ENCODE measurements at places on chromosomes 2 and 18.

DNA sequence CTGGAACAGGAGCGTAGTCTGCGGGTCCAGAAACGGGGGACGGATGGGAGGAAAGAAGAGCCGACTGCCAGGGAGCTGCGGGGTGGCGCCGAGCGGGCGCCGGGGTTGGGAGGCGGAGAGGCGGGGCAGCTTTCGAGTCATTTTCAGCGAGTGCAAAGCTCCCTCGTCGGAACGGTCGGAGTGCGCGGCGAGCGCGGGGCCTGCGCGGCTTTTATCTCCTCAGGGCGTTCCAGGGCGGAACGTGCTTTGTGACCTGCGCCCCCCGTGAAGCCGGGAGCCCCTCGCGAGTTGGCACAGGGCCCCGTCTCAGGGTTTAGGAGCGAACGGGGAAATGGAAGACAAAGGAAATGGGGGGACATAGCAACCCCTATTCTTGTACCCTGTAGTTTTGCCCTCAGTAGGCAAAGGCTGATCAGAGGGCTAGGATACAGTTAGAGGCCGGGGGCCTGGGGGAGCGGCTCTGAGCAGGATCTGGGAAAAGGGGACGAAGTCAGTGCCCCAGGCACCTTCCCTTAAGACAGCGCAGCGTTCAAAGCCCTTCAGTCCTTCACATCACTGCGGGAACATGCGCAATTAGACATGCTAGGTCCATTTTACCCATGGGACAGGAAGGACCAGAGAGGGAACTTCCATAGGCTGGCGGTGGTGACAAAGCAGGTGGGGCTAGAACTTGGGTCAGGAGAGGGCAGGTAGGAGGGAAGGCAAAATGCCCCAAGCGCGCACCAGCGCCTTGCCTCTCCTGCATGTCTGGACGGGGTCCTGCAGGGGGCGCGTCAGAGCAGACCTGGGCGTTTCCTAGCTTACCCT is 60.1 kb upstream of the IL1RL1 start:
- DNase-seq, result peak; percentile 69

DNA sequence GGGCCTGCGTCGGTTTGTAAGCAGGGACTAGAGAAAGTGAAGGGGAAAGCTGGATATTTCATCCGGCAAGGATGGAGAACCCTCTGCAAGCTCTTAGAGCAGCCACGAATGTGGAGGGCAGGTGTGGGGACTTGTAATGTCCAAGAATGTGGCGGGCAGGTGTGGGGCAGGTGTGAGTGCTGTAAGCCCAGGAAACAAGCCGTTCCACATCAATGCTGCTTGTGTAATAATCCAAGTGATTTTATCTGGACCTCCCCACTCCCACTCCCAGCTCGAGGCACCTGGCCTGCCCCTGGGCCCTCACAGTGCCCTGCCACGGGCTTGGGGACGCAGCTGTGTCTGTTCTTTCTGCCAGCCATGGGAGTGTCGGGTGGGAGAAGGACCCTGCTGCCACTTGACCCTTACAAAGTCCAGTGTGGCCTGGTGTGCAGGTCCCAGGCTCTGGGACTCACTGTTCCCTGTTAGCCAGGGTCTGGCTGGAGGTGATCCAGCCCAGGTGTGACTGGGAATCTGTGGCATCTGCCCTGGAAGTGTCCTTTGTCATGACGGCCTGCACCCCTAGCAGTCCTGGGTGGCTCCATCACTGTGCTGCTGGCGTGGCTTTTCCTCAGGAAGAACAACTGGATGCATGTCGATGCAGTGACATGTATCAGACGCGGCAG is 42.8 kb downstream of the SOX11 start:
- no peak for DNase-seq

DNA sequence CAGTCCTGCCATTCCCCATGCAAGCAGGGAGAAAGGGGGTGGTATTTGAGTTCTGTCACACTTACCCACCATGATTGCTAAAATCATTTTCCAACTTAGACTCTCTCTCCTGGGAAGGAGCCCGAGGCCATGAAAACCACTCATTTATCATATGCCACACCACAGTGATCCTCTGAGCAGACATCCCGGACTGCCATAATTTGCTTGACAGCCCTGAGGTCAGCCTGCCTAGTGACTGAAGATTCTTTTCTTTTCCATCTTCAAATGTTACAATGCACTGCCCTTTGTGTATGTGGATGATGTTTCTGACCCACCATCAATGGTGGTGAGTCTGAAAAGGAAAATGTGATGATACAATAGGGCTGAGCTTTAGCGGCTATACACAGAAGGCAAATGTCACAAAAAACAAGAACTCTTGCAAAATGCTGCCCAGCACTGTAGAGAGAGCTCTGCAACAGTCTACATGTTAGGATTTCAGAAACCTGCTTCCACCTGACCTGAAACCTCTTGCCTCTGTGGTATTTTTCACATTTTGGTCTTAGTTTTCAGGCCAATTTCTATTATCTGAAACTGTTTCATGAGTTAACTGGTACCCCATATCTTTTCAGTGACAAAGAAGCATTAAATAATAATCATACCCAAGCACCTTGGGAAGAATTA is 272.8 kb downstream of the ZNF385B start:
- DNase-seq, result no peak

GRCh38 chr18:24762511-24762910 is 302.1 kb downstream of the HRH4 start:
- DNase-seq, result no peak

GRCh38 chr2:137508739-137509384 is 455.4 kb upstream of the HNMT start:
- DNase-seq, result no peak

- no peak for DNase-seq
These were observed 677.4 kb upstream of the HS6ST1 start for GRCh38 chr2:128996078-128996477.

DNA sequence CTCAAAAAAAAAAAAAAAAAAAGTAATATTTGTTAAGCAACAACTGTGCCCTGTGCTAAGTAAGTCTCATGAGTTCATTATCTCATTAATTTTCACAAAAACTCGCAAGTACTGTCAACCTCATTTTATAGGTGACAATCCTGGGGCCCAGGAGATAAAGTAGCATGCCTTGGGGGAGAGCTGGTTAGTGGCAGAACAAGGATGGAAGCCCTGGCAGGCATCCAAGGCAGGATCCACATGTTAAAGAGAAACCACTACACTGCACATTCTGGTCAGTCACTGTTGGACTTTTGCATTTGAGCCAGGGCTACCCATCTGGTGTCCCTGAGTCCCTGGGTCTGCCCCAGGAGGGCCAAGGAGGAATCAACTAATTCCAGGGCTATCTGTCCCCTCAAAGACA is 54.6 kb downstream of the ZFP36L2 start:
- peak; percentile 60 for DNase-seq

DNA sequence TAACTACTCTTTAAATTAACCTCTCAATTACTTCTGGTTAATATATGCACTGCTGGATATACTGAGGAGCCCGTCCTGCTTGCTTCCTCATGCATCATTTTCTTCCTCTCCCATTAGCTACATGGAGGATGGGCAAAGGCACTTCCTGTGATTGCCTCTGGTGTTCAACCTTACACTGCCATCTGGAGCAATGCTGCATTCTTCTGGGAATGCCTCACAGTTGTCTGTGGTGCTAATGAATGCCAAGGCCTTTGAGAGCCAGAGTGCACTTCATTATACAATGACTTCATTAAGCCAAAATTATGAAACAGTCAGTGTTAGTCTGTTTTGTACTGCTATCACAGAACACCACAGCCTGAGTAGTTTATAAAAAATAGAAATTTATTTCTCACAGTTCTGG is 134.8 kb upstream of the DOCK10 start:
- DNase-seq, result no peak

DNA sequence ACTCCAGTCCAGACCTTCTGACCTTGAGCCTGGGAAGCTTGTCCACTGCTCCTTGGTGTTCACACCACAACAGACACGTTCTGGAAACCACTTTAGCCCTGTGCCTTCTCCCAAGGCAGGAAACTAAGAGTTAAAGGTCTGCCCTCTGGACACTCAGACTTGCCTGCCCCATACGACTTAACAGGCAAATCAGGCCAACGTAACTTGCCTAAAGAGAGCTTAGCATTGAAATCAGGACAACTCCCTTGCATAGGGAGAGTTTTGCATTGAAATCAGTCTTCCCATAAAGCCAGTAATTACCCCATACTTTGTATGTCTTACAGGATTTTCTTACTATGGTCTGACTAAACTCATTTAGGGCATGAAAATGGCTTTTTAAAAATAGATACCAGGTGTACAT is 18.5 kb downstream of the NFE2L2 start:
- no peak for DNase-seq

DNA sequence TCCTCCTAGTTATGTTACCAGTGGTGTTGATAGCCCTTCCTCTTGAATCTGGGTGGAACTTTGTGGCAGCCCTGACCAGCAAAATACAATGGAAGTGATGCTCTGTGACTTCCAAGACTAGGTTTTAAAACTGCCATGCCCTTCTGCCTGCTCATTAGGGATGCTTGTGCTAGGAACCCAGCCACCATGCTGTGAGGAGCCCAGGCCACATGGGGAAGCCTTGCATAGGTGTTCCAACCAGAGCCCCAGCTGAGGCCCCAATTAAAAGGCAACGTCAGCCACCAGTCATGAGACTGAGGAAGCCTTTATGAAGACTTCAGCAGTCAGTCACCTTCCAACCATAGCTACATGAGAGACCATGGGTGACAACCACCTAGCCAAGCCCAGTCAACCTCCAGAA is 14.0 kb upstream of the MAPRE2 start:
- DNase-seq, result no peak

DNA sequence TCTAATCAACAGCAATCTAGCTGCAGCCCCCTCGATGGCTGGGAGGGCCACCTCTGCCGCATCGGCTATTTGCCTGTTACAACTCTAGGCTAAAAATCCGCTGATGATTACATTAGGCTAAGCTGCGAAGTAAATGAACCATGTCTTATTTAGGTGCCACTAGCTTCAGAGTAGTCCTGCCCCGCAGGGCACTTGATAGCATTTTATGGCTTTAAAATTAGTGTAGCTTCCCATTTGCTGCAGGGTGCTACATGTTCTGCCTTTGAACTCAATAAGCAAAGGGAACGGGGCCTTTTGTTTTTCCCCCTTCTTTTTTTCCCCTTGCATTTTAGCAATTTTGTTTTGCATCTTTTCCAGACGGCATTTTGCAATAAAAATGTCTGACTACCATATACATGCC is 270.2 kb downstream of the GBX2 start:
- no peak for DNase-seq

DNA sequence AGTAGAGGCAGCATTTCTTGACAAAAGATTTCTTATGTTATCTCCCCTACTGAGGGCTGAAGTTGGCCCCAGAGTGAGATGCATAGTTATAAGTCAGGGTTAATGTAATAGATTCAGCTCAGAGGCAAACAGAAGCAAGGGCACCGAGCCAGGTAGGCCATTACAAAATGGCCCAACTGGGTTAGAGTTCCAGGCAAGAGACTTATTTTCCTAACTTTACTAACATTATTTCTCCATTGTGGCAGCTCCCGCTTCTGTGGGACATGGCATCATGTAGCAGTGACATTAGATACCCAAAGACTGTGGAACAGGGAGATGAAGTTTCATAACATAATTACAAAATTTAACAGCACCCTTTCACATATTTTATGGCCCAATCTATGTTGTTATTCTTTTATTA is 27.1 kb downstream of the TSPYL6 start:
- DNase-seq, result peak; percentile 7
